ENCODE measurements at places on chromosomes 3 and 15.

DNA sequence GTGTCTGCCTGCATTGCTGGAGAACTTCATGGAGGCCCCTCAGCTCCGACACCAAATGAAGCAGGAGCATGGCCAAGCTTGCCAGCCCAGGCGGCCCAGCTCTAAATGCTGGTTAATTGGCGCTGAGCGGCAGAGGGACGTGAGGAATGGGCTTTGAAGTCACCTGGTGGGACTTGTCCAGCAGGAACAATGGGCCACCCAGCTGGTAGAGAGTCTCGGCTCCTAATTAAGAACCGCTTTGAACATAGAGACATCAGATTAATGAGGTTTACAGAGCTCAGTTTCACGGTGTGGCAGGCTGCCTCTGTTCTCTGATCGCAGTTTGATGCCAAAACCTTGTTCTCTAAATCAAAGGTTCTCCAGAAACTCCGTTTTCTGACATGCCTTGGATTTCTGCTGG, 77.5 kb upstream of the LINGO1 start:
- DNase-seq = no peak

GRCh38 chr15:51749307-51749706, 2.1 kb upstream of the TMOD2 start:
- no peak for DNase-seq

GRCh38 chr3:10437272-10437994, 68.0 kb downstream of the ATP2B2 start:
- no peak for DNase-seq

DNA sequence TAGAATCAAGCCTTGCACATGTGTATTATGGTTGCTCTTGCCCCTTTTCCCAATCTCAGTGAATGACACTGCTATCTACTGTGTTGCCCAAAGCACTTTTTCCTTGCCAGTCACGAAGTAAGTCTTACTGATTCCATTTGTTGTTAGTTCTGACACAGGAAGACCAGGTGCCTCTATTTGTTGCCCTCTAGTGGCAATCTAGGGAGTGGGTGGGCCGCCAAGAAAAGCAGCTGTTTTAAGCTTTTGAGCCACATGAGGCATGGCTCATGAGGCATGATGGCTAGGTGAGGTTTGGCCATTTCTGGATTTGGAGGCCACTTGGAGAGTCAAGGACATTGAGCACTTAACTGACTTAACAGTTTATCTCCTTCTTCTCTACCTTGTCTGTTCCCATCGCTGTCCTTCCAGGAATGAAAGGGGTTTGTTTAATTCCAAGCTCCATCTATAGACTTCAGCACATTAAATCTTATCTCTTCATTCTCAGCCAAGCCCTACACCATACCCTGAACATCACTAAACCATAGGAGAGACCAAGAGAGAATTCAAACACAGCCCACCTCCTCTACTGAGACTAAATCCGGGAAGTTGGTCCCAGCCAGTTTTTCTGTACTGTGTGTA, 103.1 kb downstream of the HCN4 start:
- DNase-seq = peak; percentile 49

DNA sequence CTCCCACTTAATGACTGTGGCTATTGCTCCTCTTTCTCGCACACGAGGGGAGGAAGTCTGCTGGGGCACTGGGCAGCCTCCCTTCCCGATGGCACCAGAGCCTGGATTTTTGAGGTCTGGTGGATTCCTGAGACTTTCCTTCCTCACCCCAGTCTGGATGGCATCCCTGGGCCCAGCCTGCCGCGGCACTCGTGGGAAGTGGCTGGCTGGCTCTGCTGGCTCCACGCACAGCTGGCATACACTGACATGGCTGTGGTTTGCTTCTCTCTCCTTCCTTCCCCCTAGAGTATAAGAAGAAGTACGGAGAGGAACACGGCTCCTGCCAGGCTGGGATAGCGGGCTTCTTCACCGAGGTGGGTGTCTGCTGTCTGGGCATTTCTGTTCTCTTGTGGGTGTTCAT, 319.8 kb upstream of the LRRFIP2 start:
- DNase-seq = no peak

GRCh38 chr3:6078436-6078835, 782.5 kb upstream of the GRM7 start:
- DNase-seq = no peak

Measured in SW480 (cell line).